Smooth muscle cell of the coronary artery (primary cell): ENCODE measurements at places on chromosomes 7 and 10. TPM values are rescaled to one million over a fixed set of nuclear protein-coding genes. Genes with fewer than 3 reads are reported as not detected.

Gene PRKAG2
- total RNA-seq = 6.2 and 11.7 TPM in 2 replicates

Gene CYP3A5
- total RNA-seq = not detected in 2 replicates

Gene CHCHD3
- 48.7 and 68.6 TPM in 2 replicates for total RNA-seq

Gene CPVL
- total RNA-seq = 0.08 and 1.9 TPM in 2 replicates

Gene DDC
- total RNA-seq = not detected in 2 replicates

Gene TET1
- 0.82 and 1.4 TPM in 2 replicates for total RNA-seq

Gene CAMK1D
- 2.3 and 5.6 TPM in 2 replicates for total RNA-seq

Gene C7orf57
- not detected in 2 replicates for total RNA-seq

Gene LRRC4
- total RNA-seq = under 0.01 TPM in 1 of 2 replicates, not detected in the other

Gene LRGUK
- 0.08 TPM in 1 of 2 replicates, not detected in the other for total RNA-seq

Gene PON3
- not detected in 2 replicates for total RNA-seq

Gene NRBF2
- total RNA-seq = 15.6 and 22.3 TPM in 2 replicates

Gene TEX36
- total RNA-seq = not detected in 2 replicates

Gene MRM2
- 10.1 and 14.4 TPM in 2 replicates for total RNA-seq

Gene METTL27
- total RNA-seq = 1.1 and 5.7 TPM in 2 replicates

Gene LSM5
- total RNA-seq = 13.5 and 16.8 TPM in 2 replicates

Gene ATP5MK
- 100 and 182 TPM in 2 replicates for total RNA-seq

Gene NRG3
- 0.15 TPM in 1 of 2 replicates, not detected in the other for total RNA-seq

Gene TMEM130
- 0.12 and 0.23 TPM in 2 replicates for total RNA-seq

Gene PHKG1
- 0.98 and 7.5 TPM in 2 replicates for total RNA-seq

Gene TMEM184A
- total RNA-seq = 0.53 TPM in 1 of 2 replicates, not detected in the other

Gene STEAP1B
- 7.3 and 10.8 TPM in 2 replicates for total RNA-seq

Gene TSPAN33
- total RNA-seq = 0.12 and 1.8 TPM in 2 replicates

Gene HMX3
- total RNA-seq = not detected in 2 replicates

Gene CHST15
- total RNA-seq = 6.8 and 13.0 TPM in 2 replicates

Gene WNT2
- total RNA-seq = 0.08 and 1.6 TPM in 2 replicates

Gene KAT6B
- total RNA-seq = 12.3 and 13.6 TPM in 2 replicates

Gene RAMP3
- not detected in 2 replicates for total RNA-seq

Gene CPN1
- not detected in 2 replicates for total RNA-seq

Gene LRRC18
- total RNA-seq = not detected in 2 replicates

Gene SAP25
- total RNA-seq = 0.08 TPM in 1 of 2 replicates, not detected in the other

Gene SLC26A3
- not detected in 2 replicates for total RNA-seq

Gene SLIT1
- under 0.01 and 0.35 TPM in 2 replicates for total RNA-seq

Gene KIF11
- total RNA-seq = 1.2 and 6.5 TPM in 2 replicates

Gene AGR2
- total RNA-seq = not detected in 2 replicates

Gene TMEM72
- not detected in 2 replicates for total RNA-seq

Gene NFE2L3
- total RNA-seq = 0.12 and 3.2 TPM in 2 replicates

Gene NEUROD6
- total RNA-seq = not detected in 2 replicates

Gene LRIT2
- total RNA-seq = not detected in 2 replicates
